ENCODE measurements at places on chromosomes 7 and 10.

- DNase-seq, result peak; percentile 65
These were observed 652 bp downstream of the PCGF5 start for GRCh38 chr10:91220954-91221675.

DNA sequence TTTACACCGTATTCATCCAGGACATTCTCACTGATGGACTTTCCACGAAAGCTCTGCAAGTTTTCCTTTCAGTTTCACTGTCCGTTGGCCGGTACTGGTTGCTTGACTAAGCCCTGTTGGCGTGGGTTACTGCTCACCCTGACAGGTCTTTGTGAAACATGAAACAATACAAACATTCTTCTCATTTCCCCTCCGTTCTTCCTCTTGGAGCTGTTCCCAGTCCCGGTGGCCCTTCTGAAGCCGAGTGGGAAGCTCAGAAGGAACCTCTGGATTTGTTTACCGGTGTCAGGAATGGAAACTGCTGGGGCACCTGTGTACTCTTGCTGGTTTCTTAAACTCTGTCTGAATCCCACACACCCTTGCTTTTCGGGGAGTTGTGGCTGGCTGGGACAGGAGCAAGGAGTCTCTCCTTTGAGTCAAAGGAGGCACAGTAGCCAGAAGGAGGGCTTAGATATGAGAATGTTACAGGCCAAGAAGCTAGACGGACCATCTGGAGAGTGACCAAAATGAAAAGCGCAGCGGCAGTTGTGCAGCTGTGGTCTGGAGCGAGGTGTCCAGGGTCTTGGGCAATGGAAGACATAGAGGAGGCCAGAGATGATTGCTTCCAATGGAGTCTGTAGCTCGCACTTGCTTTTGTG lies 45.7 kb downstream of the LYZL2 start:
- no peak for DNase-seq

DNA sequence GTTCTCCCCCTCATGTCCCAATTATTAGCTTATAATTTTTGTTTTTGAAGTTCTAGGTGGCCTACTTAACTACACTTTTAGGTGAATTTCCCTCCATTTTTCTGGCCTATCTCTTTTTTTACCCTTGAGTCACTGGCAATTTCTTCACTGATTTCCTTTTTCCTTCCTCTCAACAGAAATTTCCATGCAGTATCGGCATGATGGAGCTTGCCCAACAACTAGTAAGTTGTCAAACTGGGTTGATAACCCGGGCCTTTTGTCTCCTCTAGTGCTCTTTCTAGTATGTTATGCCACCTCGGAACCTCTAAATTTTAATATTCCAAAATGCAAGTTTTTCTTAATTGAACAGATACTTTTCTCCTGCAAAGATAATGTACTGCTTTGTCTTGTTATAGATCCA lies 147.1 kb downstream of the MLLT10 start:
- no peak for DNase-seq

DNA sequence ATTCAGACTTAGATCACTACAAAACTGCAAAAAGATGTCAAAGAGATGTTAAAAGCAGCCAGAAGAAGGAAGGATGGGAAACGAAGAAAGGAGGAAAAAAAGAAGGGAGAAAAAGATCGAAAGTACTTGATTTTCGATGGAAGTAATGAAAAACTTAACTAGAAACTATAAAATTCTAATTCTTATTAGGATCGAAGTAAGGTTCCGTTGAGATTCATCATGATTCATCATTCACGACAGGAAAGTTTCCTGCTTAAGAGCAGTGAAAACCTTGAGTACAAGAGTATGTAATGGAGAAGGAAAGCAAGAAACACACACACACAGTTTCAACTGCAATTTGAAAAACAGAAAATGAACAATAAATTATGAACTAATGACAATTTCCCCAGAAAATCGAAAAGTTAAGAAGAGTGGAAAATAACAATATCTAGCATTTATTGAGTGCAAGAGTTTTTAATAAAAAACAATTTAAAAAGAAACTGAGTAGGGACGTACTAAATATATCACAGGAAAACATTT lies 1.1 kb upstream of the ING3 start:
- DNase-seq, result no peak

DNA sequence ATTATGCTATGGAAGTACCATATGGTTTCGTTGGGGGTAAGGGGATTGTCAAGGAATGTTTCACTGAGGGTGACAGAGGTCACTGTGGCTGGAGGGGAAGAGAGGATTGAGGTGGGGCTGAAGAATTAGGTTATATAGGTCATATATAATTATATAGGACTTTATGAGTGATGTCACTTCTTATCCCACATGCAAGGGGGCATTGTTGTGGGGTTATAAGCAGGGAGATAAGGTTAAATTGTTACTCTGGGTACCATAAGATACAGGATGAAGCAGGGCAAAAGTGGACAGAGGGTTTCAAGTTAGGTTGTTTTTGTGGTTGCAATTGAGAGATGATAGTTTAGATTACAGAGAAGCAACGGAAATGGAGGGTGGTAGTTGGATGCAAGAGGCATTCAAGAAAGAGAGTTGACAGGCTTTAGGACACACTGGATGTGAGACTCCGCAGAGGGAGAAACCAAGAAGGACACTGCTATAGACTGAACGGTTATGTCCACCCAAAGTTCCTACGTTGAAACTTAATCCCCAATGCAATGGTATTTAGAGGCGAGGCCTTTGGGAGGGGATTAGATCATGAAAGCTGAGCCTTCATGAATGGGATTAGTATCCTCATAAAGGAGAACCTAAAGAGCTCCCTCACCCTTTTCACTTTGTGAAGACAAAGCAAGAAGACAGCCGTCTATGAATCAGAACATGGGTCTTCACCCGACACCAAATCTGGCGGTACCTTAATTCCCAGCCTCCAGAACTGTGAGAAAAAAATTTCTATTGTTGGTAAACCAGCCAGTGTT lies 7.0 kb upstream of the PRR15 start:
- no peak for DNase-seq

DNA sequence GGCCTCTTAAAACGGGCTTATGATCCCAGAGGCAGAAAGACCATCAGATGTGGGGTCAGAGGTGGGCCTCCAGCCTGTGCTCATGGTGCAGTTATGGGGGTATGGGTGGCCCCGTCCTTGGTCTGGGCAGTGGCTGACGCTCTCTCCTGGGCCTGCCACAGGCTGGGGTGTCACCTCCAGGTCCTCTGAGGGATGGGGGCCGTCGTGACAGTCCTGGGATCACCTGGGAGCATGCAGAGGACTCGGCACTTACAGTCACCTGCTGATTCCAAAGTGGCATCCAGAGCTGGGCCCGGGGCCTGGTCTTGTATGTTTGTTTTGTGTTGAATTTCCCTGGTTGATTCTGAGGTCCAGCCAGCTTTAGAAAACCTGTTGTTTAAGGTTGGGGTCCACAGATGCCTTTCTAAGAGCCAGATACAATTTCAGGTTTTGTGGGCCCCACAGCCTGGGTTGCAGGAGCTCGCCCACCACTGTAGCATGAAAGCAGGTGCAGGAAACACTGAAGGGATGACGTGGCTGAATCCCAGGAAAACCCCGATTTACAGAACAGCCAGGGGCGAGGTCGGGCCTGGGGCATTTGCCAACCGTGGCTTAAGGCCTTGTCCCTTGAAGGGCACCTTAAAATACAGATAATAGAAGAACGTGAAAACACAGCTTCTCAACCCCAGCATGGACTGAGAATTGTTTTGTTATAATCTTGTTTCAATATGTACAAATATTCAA lies 170.7 kb upstream of the PPP2R2D start:
- DNase-seq, result peak; percentile 59

GRCh38 chr7:143345428-143345900 lies 17.0 kb downstream of the FAM131B start:
- no peak for DNase-seq

GRCh38 chr10:6161921-6162320 lies 40.8 kb upstream of the PFKFB3 start:
- DNase-seq, result no peak
